ENCODE measurements at places on chromosomes 2 and 18. TPM values are rescaled to one million over a fixed set of nuclear protein-coding genes. Genes with fewer than 3 reads are reported as not detected.

The SULT1C4 gene
- total RNA-seq: 8.8 TPM

The SPAG16 gene
- 30.2 TPM for total RNA-seq

The TGFA gene
- total RNA-seq: 27.7 TPM

DNA sequence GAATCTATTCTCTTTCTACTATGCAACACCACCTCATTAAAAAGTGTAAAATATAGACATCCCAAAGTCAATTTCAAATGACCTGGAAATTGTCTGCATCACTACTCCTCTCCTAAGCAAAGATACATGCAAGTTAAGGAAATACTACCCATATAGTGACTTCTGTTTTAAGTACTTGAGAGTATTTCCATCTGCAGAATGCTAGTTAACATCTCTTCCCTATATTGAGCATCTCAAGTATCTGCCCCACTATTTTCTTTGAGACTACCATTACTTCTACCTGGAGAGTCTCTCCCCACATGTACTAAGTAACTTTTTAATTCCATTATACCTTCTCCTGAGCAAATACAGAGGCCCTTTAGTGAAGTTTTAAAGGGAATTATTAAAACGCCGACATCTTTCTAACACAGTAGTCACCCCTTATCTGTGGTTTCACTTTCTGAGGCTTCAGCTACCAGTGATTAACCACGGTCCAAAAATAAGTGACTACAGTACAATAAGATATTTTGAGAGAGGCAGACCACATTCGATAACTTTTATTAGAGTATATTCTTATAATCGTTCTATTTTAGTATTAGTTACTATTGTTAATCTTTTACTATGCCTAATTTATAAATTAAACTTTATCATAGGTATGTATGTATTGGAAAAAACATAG is 21.8 kb downstream of the CWC22 start:
- no peaks in the 10 kb centered on the region for H3K4me1 ChIP-seq
- no peaks in the 10 kb centered on the region for H3K27me3 ChIP-seq
- peaks cover 37% of the 10 kb centered on the region for H3K36me3 ChIP-seq
- H3K4me3 ChIP-seq: no peak overlapping the region

GRCh38 chr2:32375228-32375892 is 18.5 kb downstream of the BIRC6 start:
- H3K27ac ChIP-seq: no peak overlapping the region
- no peak for DNase-seq
- H3K27me3 ChIP-seq: no peaks in the 10 kb centered on the region

GRCh38 chr2:45643095-45643494 is 8.4 kb upstream of the PRKCE start:
- no peaks in the 10 kb centered on the region for H3K27me3 ChIP-seq
- H3K4me3 ChIP-seq: peak overlapping the region; percentile 62
- H3K27ac ChIP-seq: peak overlapping the region; percentile 55
- DNase-seq: no peak
- H3K4me1 ChIP-seq: no peaks in the 10 kb centered on the region

DNA sequence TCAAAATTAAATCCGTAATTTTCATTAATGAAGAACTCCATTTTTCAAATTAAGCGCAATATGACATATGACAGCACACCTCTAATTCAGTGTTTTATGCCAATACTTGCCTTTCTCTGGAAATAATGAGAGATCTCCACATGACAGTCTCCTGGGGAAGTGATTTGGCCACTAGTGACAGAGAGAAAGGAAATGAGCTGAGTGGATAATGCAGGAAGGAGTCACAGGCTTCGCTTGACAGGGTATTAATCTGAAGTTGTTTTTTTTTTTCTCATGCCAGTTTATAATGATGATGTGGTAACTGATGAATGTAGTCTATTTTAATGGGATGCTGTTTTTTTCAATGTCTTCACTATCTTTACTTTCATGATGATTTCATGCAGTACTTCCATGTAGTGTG is 1079.4 kb upstream of the GYPC start:
- no peak for DNase-seq
- H3K36me3 ChIP-seq: no peaks in the 10 kb centered on the region
- no peaks in the 10 kb centered on the region for H3K4me1 ChIP-seq
- H3K27me3 ChIP-seq: no peaks in the 10 kb centered on the region
- H3K27ac ChIP-seq: no peak overlapping the region

DNA sequence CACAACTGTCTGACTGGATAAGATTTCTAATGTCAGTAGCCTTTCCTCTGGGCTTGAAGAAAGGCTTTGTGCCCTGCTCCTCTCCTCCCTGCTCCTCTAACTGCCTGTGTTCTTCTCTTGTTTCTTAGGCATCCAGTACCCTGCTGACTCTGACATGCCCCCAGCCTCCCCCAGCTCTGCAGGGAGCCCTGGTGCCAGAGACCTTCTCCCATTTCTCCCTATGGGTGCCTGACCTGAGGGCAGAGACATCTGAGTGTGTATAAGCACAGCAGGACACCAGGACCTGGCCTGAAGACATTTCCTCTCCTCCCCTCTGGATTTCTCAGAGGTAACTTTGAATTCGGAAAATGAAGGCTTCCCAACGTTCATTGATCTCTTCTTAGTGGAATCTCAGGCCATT is 23.6 kb downstream of the RNF144A start:
- DNase-seq: peak; percentile 52
- no peaks in the 10 kb centered on the region for H3K4me1 ChIP-seq
- no peaks in the 10 kb centered on the region for H3K27me3 ChIP-seq
- no peak overlapping the region for H3K27ac ChIP-seq

- no peak overlapping the region for H3K4me3 ChIP-seq
- H3K27ac ChIP-seq: no peak overlapping the region
- no peak for DNase-seq
- H3K27me3 ChIP-seq: no peaks in the 10 kb centered on the region
- H3K4me1 ChIP-seq: peaks cover 5% of the 10 kb centered on the region
Measured at GRCh38 chr2:214376618-214377285, 34.1 kb upstream of the VWC2L start.

DNA sequence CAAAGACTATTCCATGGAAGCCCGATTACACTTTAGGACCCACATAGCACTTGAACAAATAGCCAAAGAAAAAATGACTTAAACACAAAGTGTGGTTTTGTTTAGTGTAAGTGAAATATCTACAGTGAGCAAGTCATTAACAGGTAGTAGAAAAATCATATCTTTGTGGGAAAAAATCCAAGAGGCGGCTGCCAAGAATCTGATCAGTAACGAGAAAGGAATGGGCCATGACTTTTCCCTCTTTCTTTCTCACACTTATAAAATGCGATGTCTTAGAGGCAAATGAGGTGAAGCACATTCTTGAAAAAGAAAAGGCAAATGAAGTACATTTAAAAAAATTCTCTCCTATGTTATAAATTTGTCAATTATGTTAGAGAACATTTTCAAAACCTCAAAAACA is 12.9 kb upstream of the GEMIN6 start:
- H3K4me3 ChIP-seq: no peak overlapping the region
- no peaks in the 10 kb centered on the region for H3K27me3 ChIP-seq
- H3K4me1 ChIP-seq: no peaks in the 10 kb centered on the region

GRCh38 chr2:168278424-168278888 is 31.1 kb upstream of the STK39 start:
- H3K27ac ChIP-seq: no peak overlapping the region
- no peaks in the 10 kb centered on the region for H3K36me3 ChIP-seq
- no peak overlapping the region for H3K4me3 ChIP-seq
- H3K4me1 ChIP-seq: peaks cover 14% of the 10 kb centered on the region
- no peaks in the 10 kb centered on the region for H3K27me3 ChIP-seq
- no peak for DNase-seq
